NCI-H526 treated with DMSO at 0.1 percent for 48 hours (cell line): ENCODE measurements at places on chromosomes 6 and 20.

GRCh38 chr20:48532028-48532427 is 295.8 kb downstream of the PREX1 start:
- DNase-seq = no peak

- DNase-seq = no peak
These were observed 1.0 kb downstream of the NR2E1 start for GRCh38 chr6:108166664-108167448.

GRCh38 chr6:88922775-88923548 is 40.5 kb downstream of the RNGTT start:
- no peak for DNase-seq

- no peak for DNase-seq
These were observed 58.8 kb downstream of the ARHGAP40 start for GRCh38 chr20:38660429-38660828.

DNA sequence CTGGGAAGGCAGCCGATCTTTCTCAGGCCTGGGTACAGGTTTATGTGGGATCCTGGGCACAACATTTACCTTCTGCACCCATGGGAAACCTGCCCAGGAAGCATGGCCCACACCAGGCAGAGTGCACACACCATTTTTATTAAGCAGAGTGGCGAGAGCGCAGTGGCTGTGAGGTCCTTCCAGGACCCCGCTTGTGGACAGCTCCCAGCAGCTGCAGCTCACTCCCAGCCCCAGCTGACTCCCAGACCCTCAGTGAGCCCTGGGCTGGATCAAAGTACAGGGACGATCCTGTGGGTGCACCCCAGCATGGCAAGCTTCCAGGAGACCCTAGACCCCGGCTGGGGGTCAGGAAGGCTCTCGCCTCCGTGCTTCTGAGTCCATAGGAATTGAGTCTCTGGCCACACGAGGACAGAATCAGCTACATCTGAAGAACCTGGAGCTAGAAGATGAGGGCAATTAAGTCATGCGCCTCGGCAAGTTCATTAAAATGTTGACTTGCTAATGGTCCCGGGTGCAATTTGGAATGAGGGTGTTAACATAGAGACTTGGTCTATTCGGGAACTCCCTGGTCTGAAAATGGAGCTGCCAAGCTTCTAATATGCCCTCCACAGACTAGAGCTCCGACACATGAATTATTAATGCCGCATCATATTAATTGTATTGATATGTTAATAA is 65.4 kb upstream of the SLCO4A1 start:
- no peak for DNase-seq

- DNase-seq = no peak
These were observed 71.7 kb upstream of the SGK1 start for GRCh38 chr6:134389658-134390057.

DNA sequence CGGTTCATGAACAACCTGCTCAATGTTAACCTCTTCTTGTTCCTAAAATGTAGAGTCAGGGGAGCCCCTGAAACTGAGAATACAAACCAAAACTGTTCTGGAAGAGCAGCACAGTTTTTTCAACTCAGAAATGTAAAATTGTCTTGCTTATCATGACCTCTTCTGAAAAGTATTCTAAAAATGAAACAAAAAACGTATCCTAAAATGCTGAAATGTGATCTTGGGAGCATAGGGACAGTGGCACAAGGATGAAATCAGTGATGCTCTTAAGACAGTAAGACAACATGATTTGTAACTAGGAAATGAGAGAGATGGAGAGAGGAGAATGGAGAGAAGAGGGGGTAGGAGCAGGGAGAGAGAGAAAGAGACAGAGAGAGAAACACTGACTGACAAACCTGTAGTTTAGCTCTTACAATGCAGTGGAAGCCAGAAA is 27.5 kb downstream of the NCOA7 start:
- DNase-seq = no peak

DNA sequence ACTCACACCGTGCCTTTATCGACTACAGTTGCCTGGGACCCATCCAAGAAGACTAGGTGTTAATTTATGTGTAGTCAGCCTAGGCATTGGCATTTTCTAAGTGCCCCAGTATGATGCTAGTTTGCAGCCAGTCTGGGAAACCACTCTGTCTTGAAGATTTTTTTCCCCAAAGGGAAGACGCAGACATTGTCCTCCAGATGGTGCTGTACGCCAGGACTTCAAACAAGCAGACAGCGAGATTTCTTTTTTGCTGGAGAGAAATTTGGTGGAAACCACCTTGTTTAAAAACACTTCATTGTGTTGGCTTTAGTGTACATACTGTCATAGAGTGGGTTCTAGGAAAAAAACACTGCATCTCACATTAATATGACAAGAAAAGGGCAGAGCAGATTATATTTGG is 30.0 kb downstream of the ALDH5A1 start:
- DNase-seq = no peak

- DNase-seq = no peak
These were observed 194.7 kb downstream of the PKHD1 start for GRCh38 chr6:51892750-51893149.

DNA sequence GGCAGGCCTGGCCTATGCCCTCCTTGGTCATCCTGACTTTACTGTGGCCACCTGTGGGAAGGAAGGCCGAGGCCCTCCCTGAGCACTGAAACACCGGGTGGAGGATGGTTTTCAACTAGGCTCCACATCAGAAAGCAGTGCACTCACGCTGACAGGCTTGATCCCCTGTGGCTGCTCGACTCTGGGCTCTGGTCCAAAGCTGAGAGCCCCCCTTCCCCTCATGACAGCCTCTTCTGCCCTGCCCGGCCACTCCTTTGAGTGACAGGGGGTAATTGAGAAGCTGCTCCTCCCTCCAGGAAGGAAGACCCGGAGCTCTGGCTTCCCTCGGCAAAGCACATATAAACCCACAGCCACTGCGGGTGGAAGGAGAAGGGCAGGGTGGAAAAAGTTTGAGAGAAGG is 43.6 kb downstream of the MUC22 start:
- no peak for DNase-seq

DNA sequence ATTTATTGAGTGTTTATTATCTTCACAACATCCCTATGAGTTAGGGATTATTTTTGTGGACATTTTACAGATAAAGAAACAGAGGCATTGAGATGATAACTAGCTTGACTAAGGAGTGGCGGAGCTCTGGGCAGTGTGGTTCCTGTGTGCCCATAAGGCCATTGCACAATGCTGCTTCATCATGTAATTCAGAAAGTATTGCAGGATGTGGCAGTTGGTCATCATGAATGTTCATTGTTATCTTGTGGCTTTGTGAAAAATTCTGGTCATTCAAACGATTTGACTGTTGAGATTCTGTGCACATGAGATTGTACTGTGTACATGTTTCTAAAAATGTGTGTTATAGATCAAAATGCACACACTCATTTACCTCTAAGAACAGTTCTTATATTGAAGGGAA is 150.8 kb downstream of the ESR1 start:
- DNase-seq = no peak

- DNase-seq = no peak
These were observed 26.3 kb downstream of the C6orf89 start for GRCh38 chr6:36912030-36912454.

- DNase-seq = peak; percentile 72
These were observed at the start of gene PBX2 for GRCh38 chr6:32190054-32190851. PBX2 (minus strand) TSS chr6:32190202; CDS start chr6:32189915, 287 bp downstream.

- DNase-seq = no peak
These were observed 5.2 kb upstream of the BTN2A2 start for GRCh38 chr6:26377719-26378118.

DNA sequence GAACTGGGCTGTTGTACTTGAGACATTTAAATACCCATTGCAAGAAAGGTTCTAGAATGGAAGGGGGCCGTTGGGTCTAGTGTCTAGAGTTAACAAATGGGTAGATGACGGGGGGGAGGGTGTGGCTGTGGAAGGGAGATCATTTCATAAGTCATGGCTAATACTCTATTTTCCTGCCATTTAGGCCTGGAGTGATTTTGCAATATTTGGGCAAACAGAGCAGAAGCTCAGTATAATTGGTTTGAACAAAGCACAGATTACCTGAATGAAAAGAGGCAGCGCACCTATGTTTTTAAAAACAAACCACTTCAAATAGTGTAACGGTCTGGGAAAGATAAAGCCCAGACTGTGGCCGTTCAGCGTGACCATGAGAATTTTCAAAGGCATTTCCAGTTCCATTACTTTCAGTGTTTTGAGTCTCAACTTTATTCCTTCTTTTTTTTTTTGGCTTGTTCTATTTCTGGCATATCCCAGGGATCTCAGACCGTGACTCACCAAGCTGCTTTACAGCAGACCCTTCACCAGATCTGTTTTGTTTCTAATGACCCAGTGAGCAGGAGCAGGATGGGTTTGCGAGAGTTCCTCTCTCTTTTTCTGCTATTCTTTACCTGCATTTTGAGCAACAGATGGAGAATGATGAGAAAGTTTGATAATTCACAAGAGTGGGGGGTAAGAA is 73.7 kb downstream of the LYRM2 start:
- no peak for DNase-seq

- no peak for DNase-seq
These were observed 29.2 kb upstream of the DSP start for GRCh38 chr6:7512320-7512719.

GRCh38 chr20:54234991-54235390 is 27.1 kb downstream of the PFDN4 start:
- DNase-seq = no peak

DNA sequence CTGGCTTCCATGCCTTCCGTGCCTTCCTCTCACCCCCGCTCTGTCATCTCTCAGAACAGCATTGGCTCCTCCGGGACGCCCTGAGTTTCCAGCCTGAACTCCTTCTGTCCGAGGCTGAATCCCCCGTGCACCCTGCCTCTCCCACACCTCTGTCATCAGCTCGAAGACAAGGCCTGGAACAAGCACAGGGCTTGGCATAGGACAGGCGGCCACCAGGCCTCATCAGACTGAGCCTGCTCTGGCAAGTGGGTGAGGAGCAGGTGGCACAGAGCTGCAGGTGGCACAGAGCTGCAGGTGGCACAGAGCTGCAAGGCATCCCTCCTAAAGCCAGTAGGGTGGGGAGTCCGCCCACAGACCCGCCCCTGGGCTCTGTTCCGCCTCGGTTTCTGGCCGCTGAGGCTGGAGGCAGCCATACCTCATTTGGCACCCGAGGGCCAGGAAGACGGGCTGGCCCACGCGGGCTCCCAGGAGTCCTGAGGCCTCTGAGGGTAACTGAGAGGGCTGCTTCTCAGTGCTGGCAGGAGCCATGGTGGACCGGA is 60.2 kb downstream of the EZR start:
- no peak for DNase-seq

DNA sequence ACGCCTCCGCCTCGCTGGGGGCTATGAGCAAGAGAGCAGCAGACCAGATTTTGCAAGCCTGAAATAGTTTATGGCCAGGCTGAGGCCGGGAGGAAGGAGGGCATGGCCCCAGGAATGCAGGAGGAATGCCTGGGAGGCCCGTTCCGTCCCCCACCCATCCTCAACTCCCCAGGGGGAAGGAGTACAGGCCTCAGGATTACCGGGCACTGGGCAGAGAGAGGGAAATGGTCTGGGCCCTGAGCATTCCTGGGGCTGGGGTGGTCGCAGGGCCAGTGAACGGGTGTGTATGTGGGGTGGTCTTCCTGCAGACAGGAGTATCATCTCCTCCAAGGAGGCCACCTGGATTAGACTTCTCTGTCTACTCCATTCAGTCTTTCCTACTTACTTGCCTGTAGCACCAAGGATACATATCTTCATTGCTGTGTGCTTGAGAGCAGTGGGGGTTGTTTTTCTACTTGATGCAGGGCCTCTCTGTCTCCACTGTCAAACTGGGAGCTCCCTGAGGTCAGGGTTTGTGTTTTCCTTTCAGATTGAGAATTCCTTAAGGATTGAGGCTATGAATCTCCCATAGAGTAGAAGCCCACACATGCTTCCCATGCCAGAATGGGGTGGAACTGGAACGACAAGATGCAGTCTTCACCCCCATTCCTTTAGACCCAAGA is 81.3 kb downstream of the VEGFA start:
- DNase-seq = no peak

- DNase-seq = peak; percentile 50
These were observed 8.8 kb upstream of the PERP start for GRCh38 chr6:138115877-138116660.

GRCh38 chr6:113600551-113601339 is 256.4 kb upstream of the MARCKS start:
- DNase-seq = no peak

GRCh38 chr20:19986419-19986818 is 30.7 kb upstream of the NAA20 start:
- DNase-seq = no peak

GRCh38 chr6:51617751-51618150 is 469.7 kb downstream of the PKHD1 start:
- no peak for DNase-seq

- DNase-seq = no peak
These were observed 31.7 kb downstream of the IL20RA start for GRCh38 chr6:137013031-137013430.

DNA sequence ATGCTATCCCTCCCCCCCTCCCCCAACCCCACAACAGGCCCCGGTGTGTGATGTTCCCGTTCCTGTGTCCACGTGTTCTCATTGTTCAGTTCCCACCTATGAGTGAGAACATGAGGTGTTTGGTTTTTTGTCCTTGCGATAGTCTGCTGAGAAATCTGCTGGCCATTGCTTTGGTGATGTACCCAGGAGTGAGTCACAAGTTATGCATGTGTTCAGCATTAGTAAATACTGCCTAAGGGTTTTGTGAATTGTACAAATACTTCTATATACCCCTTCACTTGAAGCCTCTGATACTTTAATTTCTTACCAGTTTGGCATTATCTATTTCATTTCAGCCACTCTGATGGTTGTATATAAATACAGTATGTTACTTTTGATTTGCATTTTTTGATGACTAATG is 711.3 kb upstream of the GJE1 start:
- DNase-seq = no peak

- no peak for DNase-seq
These were observed 120.0 kb upstream of the GGTLC1 start for GRCh38 chr20:24108581-24108980.
